ENCODE measurements at places on chromosomes 3 and 15.

GRCh38 chr15:57432141-57432741, 55.9 kb downstream of the CGNL1 start:
- no peak for DNase-seq

DNA sequence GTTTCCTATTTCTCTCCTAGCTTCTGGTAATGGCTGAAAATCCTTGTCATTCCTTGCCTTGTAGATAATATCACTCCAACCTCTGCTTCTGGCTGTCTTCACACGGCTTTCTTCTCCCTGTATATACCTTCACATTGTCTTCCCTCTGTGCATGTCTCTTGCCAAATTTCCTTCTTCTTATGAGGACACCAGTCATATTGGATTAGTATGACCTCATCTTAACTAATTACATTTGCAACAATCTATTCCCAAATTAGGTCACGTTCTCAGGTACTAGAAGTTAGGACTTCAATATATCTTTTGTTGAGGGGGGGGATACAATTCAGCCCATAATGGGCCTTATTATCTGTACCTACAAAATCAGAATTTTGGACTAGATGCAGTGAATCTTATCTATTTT, 417.4 kb downstream of the PLCL2 start:
- DNase-seq = no peak

DNA sequence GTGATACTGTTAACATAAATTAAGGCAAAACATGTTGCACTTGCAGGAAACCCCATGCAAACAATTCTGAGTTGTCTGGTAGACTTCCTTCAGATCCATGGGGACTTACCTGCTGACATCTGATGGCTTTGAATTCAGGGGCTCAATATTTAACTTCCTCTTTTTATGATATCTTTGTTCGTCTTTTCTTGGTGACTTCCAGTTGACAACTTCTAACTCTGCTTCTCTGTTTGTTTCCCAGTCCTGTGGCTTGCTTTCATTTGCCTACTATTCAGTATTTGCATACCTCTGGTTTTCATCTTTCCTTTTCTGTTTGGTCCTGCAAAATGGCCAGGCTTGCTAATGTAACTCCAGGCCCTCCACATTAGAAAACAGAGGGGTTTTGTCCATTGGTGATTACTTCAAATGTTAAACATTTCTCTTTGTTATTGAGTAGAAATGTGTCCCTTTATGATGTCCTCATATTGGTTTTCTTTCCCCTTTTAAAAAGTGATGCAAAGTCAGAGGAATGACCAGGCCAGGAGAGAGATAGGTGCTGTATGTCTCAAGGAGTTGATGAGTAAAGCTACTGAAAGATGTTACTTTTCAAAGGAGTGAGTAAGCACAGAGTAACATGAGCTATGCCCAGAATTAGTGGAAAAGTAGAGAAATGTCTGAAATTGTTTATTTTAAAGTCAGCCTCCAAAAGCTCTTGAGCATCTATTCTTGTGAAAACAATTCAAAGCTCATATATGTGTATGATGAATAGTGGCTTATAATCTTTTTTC, 335.9 kb downstream of the LPP start:
- DNase-seq = peak; percentile 68

DNA sequence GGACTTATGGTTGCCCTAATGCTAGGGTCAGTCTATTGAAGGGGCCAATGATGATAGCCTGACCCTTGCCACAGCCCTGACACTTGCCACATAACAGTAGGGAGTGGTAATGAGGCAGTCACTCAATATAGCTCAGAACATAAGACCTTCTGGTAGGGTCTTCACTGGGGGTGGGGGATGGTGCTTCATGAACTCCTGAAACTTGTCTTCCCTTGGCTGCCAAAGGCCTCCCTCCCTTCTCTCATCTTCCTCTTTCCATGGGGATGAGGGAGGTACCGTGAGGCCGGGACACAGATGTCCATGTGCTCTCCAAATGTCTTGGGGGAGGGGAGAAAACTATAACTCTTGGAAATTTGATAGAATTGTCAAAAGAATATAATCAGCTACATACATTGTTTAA, 21.1 kb upstream of the THSD4 start:
- DNase-seq = no peak

DNA sequence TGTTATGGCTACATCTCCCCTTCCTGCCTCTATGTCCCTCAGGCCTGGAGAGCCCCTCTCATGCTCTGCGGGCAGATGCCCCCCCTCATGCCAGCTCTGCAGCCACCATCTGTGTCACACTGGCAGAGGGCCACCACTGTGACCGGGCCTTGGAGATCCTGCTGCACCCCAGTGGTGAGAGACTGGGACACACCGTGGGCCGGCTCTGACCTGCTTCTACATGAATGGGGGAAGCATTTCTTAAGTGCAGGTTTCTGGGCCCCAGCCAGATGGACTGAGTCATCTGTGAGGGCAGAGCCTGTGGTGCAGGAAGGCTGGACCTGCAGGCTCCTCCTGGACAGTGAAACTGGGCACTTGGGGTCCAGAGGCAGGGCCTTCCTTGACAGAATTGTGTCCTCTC, 4.8 kb downstream of the VWA5B2 start:
- peak; percentile 30 for DNase-seq

- DNase-seq = no peak
These were observed 37.9 kb upstream of the DLG1 start for GRCh38 chr3:197336348-197336747.

DNA sequence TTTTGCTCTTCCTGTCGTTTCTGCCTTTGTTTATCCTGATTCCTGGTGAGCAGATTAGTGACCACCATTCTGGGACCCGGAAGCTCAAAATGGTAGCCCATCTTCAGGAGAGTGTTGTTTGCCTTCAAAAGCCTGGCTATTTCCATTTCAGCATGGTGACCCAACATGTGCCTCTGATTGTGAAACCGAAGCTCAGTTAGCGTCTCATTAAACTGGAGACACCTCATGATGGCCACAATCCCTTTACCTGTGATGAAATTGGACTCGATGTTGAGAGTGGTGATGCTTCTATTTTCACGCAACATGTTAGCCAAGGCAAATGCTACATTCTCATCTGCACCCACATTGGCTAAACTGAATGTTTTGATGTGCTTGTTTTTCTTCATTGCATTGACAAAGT, 3.3 kb downstream of the LMOD3 start:
- no peak for DNase-seq

GRCh38 chr15:36601497-36601932, 22.1 kb downstream of the CDIN1 start:
- DNase-seq = no peak

GRCh38 chr3:160842021-160843005, 86.3 kb downstream of the PPM1L start:
- no peak for DNase-seq

DNA sequence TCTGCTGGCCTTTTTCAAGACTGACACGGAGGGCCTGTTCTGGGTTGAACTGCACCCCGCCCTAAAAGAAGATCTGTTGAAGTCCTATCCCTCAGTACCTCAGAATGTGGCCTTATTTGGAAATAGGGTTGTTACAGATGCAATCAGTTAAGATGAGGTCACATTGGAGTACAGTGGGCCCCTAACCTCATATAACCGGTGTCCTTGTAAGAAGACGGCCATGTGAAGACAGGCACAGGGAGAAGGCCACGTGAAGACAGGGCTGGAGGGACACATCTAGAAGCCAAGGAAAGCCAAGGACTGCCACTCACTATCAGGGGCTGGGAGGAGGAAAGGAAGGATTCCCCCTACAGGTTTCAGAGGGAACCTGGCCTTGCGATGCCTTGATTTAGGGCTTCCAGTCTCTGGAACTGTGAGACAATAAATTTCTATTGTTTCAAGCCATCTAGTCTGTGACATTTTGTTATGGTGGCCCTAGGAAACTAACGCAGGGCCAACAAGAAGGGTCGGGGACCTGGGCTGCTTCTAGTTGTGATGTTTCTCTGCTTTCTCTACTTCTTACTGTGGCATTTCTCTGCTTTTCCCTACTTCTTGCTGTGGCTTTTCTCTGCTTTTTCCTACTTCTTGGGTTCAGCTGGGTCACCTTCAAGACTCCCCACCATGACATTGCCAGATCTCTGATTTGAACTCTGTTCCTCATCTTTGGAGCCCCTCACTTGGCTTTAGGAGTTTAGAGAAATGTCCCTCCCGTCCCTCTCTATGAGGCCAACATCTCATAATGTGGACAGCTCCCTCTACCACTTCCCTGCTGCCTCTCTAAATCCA, 4.8 kb upstream of the CCDC174 start:
- no peak for DNase-seq

- DNase-seq = no peak
These were observed 69.2 kb downstream of the ISG20 start for GRCh38 chr15:88707771-88708654.

DNA sequence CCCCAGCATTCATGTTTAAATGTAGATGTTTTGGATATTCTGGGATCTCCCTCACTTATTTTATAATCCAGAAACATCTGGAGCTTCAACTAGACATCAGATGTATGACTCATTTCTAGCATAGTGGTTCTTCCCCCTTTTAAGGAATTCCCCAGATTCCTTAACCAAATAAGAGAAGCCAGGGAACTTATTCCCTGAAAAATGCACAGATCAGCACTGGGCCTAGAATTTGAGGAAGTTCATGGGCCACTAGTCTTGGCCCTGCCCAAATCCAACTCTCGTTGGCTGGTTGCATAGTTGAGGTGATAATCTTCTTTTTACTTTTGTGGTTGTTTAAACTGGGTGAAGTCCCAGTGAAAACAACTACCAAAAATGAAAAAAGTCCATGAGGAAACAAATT, 20.4 kb downstream of the RARRES1 start:
- no peak for DNase-seq

GRCh38 chr3:148528024-148528423, 169.7 kb upstream of the AGTR1 start:
- no peak for DNase-seq

GRCh38 chr3:142976621-142977398, 13.3 kb upstream of the PAQR9 start:
- no peak for DNase-seq

- DNase-seq = no peak
These were observed 99.6 kb downstream of the PGPEP1L start for GRCh38 chr15:98907927-98908471.

- no peak for DNase-seq
These were observed 1.5 kb downstream of the DIS3L start for GRCh38 chr15:66294932-66295235.

- peak; percentile 21 for DNase-seq
These were observed 26.7 kb downstream of the FLNB start for GRCh38 chr3:58034738-58035523.

DNA sequence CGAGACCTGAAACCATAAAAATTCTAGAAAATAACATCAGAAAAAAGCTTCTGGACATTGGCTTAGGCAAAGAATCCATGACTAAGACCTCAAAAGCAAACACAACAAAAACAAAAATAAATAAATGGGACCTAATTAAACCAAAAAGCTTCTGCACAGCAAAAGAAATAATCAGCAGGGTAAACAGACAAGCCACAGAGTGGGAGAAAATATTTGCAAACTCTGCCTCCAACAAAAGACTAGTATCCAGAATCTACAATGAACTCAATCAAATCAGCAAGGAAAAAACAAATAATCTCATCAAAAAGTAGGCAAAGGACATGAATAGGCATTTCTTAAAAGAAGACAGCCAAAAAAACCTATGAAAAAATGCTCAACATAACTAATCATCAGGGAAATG, 59.6 kb downstream of the DNAH12 start:
- no peak for DNase-seq

DNA sequence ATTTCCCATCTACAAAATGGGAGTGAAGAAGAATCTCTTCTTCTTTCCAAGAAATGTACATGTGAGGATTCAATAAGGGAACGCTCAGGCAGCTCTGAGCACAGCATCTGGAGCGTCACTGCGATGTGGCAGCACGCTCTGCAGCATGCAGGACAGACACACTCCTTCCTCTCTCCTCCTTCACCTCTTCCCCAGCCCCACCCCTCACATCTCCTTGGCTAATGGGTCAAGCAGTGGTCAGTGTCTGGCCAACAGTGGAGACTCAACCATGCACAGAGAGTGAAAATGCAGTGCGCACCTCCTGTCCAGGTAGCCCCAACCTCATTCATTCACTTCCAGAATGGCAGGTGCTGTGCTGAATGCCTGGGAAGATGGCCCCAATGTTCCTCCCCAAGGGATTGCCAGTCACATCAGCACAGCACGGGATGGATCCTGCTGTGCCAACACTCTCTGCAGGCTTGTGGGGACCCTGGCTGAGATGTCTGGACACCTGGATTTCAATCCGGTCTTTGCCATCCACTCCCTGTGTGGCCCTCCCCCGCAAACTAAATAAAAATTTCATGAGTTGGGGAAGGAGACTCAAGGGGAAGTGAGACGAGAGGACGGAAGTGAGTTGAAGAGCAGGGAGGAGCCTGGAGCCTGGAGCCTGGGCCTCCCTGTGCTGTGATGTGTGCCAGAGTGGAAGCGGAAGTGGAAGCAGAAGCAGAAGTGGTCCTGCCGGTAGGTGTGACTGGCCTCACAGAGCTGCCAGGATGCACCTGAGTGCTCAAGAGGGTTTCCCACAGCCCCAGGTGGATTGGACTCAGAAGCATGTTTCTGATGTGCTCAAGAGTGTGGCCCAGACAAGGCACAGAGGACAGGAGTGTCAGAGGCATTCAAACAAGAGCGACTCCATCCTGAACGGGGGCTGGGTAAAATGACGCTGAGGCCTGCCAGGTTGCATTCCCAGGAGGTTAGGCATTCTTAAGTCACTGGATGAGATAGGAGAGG, 163.9 kb downstream of the SMAD6 start:
- peak; percentile 84 for DNase-seq

- DNase-seq = no peak
These were observed 72.3 kb upstream of the BOC start for GRCh38 chr3:113138839-113139743.

GRCh38 chr15:78098131-78098755, 5.9 kb downstream of the SH2D7 start:
- no peak for DNase-seq

- DNase-seq = peak; percentile 11
These were observed 262.5 kb downstream of the SCAPER start for GRCh38 chr15:76642671-76643070.

- no peak for DNase-seq
These were observed 76.0 kb upstream of the HACD2 start for GRCh38 chr3:123660900-123661299.

GRCh38 chr15:78761020-78761419, 50.2 kb downstream of the ADAMTS7 start:
- DNase-seq = no peak

Data from NAMALWA (cell line).